ENCODE measurements at places on chromosomes 16 and 17. TPM values are rescaled to one million over a fixed set of nuclear protein-coding genes. Genes with fewer than 3 reads are reported as not detected.

DNA sequence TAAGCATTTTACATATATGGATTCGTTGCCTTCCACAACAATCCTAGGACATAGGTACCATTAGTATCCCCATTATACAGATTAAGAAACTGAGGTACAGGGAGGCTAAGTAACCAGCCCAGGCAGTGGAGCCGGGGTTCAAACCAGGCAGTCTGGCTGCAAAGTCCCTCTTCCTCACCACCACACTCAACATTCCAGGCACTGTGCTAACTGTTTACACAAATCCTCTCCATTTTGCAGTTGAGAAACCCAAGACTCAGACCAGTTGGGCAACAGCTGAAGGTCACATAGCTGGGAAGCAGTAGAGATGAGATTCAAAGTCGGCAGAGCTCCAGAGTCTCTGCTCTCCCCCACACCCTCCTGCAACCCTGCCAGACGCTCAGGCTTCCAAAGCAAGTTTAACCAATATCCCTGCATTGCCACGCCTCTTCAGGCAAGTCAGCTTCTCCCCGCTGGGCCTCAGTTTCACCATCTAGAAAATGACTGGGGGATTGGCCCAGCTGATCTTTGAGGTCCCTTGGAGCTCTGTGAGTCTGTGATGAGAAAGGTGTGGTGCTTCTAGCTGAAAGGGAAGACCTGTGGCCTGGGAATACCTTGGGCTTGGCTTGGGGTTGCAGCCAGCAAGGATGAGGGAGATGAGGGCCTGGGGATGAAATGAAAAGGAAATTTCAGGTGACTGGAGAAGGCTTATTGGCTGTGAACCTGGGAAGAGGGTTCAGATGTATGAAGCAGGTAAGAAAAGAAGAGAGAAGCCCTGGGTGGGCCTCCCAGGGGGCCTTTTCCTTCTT lies 14.0 kb downstream of the CCR7 start:
- peak; percentile 62 for DNase-seq

GRCh38 chr17:861364-861763 lies 79.2 kb downstream of the MRM3 start:
- DNase-seq: no peak

DNA sequence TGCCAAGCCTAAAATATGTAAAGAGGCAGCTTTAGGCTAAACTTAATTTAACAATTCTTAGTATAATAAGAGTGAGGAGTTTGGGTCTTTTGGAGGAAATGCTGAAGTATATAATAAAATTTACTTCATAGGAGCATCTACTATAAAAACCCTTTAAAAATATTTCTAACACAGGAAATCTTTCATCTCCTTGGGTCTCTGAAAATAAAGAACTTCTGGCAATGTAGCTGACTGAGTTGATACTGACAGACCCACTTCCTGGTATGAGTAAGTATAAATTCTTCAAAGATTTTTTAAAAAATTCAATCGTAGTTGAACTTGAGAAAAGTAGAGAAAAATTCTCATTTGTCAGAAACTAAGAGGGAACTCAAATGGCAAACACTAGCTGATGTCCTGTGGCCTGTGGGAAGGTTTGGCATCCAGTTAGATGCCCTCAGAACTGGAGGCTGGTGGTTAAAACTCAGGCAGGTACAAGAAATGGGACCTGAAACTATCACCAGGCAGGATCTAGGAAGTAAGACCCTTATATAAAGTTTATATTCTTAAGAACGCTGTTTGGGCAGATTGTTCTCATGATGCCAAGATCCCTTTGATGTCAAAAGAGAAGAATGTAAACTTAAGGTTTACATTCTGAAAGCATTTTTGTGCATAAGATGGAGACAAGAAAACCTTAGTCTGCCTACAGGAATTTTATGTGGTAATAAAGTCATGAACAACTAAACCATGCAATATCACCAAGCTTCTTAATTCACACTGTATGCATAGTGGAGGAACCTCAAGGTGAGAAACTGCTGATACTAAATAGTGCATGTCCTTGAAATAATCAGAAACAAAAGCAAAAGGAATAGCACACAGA lies 6.2 kb downstream of the KRTAP4-6 start:
- DNase-seq: no peak

- no peak for DNase-seq
Measured at GRCh38 chr17:19002805-19003542, 1.6 kb downstream of the FAM83G start.

DNA sequence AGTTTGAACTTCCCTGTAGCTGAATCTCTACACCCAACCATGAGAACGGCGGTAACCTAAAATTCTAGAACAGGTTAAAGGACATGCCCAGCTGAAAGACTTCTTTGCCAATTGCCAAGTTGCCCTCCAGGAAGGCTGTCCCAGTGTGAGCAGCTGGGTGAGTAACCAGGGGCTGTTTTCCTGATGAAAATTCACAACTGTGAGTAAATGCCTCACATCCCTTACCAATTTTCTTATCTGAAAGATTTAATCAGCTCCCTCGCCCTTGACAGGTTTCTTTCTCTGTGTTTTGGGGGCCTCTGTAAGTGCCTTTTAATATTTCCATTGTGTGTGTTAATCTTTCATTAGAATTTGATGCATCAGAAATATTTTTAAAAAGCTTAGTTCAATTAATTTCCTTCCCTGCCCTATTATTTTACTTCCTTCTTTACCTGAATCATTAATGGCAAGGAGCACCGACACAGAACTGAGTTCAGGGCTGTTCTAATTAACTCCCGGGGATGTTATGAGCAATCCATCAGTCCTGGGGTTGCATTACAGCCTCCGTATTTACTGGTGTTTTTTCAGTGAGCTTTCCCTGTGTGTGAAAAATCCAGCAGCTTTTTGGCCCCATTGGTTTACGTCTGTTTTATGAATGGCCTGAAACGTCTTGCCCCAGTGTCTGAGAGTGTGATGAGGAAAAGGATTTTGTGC lies 152.9 kb downstream of the CLEC16A start:
- no peak for DNase-seq

The ODAD4 gene
- total RNA-seq: 0.45 TPM

GRCh38 chr17:29049541-29050145 lies 6.7 kb downstream of the PIPOX start:
- no peak for DNase-seq

The ZNF469 gene
- total RNA-seq: 0.77 TPM

DNA sequence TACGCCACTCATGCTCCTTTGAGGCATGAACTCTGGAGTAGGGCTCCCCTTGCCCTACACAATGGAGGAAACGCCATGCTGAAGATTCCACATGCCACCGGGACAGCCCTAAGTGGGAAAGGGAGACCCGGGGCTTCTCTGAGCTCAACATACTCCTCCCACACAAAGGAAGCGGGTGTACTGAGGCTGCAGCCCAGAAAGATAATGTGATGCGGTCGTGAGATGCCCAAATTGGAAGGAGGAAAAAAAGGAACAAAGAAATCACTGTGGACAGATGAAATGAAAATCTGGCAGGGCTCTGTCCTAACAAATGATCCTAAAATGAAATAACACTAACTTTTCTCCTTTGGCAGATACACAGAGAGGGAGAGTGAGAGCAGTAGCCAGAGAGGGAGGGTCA lies 182.1 kb downstream of the ZFHX3 start:
- DNase-seq: no peak

DNA sequence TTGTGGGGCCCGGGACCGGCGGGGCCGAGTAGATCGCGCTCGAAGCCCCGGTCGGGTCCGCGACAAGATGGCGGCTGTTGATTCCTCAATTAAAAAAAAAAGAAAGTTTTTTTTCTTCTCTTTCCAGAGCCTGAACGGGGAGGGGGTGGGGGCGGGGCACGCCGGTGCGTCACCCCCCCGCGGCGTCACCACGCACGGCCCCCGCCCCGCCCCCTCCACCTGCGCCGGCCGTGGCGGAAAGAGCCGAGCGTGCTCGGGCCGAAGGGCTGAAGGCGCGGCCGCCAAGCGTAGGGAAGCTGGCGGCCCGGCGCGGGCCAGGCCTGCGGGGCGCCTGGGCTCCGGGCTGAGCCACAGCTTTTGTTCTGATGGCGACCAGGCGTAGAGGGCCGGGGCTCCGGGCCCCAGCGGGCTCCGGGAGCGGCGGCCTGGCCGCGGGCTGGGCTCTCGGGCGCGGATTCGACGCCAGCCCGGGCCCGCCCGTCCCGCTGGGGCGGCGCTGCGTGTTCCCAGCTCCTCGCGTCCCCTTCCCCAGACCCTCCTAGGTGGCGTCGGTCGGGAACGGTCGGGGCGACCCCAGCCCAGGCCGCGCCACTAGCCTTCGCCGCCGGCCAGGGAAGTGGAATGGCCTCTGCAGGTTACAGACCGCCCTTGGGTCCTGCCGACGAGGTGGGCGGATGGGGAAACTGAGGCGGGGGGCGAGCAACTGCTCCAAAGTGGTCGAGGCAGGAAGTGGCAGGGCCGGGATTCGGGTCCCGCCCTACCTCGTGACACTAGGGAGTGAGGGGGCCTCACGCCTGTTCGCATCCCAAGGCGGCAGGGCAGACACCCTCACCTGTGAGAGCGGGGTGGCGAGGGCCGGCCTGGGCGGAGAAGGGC lies at the start of gene CREBBP:
Gene CREBBP, minus strand, starts transcription at position 91 of the 876 bp plus-strand sequence. CDS start 797 bp downstream, outside the sequence.
- peak; percentile 89 for DNase-seq

GRCh38 chr16:15829460-15829859 lies 27.4 kb downstream of the MYH11 start:
- DNase-seq: peak; percentile 48

All from heart right ventricle (tissue), 16 donors.